ENCODE measurements at places on chromosomes 6 and 20.

DNA sequence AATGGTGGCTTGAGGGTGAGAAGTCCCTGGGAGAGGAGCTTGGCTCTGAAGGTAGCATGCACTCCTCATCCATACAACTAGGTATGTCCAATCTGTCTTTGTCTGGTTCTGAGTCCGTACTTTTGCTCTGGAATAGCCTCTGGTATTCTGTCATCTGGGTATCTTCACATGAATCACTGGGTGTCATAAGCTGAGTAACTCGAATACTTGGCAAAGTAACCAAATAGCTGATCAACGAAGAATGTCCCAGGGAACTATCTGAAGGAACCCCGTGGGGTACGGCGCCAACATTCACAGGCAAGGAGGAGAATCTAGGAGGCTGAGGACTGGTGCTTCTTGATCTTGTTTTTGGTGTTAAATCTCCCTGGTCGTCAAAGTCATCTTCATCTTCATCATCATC, 184.8 kb downstream of the HIVEP2 start:
- DNase-seq, result no peak

- DNase-seq, result no peak
Measured at GRCh38 chr6:1614448-1615150, 4.9 kb downstream of the FOXC1 start.

- no peak for DNase-seq
Measured at GRCh38 chr6:131054392-131055250, 8.4 kb downstream of the EPB41L2 start.

DNA sequence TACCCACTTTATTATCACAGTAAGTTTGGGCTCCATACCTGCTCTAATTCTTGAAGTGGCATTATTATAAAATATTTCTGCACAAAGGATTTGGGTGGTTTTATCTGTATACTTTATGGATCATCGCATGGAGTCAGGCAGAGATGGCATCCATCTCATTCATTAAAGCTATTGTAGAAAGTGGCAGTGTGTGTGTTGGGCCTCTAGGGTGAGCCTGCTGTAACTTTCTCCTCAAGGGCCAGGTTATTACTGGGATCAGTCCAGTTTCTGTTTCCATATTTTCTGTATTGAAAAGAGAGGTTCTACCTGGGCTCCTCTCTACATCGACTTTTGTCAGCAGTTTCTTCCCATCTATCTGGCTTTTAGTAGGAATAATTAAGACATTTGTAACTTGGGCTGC, 511.1 kb downstream of the MMUT start:
- DNase-seq, result no peak

- DNase-seq, result no peak
Measured at GRCh38 chr6:75268121-75268987, 16.2 kb downstream of the TMEM30A start.

GRCh38 chr6:163960128-163960527, 545.6 kb downstream of the QKI start:
- DNase-seq, result no peak

GRCh38 chr6:82571455-82571854, 207.8 kb downstream of the TPBG start:
- no peak for DNase-seq

DNA sequence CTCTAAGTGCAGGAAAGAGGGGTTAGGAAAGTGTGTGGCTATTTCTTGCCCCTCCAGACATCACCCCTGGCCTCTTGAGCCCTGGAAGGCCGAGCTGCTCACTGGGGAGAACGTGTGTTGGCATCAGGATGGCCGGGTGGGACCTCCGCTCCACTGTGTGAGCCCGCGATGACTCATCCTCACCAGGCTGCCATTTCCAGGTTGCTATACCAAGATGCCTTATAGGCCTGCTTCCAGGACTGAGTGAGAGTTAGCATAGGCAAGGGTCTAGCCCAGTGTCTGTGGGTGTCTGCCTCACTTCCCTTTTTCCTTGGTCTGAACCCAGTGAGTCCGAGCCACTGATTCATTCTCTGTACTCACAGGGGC, 105.0 kb downstream of the MRPL14 start:
- no peak for DNase-seq

GRCh38 chr20:52895235-52895634, 76.9 kb upstream of the TSHZ2 start:
- no peak for DNase-seq

DNA sequence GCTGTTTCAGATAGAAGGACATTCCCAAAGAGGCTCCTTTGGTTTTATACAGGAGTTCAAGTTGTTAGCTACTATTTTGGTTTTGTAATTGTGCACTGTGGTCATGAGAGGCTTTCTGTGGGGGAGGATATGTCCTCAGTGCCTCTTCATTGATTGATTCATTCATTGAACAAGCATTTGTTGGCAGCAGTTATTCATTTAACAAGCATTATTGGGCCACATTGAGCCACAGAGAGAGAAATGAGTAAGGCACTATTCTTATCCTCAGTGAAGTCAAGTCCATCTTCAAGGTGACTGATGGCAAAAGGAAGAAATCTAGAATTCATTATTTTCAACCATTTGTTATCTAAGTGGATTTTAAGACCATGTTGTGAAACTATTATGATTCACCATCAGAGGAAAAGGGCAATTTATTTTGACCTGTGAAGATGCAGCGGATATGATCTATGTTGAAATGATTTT, 697.2 kb upstream of the CITED2 start:
- no peak for DNase-seq

- DNase-seq, result no peak
Measured at GRCh38 chr20:62965363-62965771, 12.9 kb downstream of the SLC17A9 start.

DNA sequence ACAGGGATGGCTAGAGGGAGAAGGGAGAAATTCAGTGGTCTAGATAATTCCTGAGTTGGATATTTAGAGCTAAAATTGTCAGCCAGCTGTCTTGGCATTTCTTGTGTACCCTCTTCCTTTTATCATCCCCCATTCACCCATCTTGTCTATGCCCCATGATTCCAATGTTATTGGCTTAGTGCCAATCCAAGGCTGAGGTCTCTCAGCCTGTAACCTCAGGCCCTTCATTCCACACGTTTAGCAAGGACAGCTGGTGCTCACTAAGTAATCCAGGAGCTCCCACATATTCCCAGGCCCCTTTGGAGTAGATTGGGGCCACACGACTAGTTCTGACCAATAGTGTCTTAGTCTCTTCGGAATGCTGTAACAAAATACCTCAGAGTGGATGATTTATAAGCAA, 112.4 kb upstream of the ATXN1 start:
- no peak for DNase-seq

DNA sequence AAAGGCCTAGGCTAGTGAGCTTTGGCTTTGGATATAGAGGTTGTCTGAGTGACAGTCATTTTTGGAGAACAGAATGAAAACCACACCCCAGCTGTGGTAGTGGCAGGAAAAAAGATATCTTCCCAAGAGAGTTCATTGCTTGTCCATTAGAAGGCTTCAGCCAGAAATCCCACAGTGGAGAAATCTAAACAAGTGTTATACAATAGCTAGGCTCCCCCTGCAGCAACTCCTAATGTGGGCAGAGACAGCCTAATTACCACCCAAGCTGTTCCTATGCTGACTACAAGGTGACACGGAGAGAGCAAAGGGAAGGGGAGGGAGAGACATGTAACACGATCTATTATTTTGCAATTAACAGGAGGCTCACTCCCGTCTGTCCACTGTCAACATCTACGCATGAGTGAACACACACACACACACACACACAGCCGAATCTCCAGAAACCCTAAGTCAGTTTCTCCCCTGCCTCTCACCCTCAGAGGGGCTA, 147.5 kb upstream of the TCF21 start:
- no peak for DNase-seq

DNA sequence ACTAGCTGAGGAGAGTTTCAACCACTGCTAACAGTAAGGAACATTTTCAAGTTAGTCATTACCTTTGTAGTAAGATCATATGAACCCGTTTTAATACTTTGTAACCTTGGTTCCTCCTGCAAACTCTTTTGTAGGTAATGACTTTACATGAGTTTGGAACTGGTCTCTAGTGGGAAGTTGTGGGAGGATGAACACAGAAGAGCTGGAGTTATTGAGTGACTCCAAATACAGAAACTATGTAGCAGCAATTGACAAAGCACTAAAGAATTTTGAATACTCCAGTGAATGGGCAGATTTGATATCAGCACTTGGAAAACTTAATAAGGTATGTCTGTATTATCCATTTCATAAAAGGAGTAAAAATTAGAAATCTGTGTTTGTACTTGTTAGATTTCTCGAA, 29.3 kb downstream of the DOP1A start:
- no peak for DNase-seq

GRCh38 chr6:98787961-98788360, 46.4 kb upstream of the POU3F2 start:
- no peak for DNase-seq

- DNase-seq, result peak; percentile 66
Measured at GRCh38 chr6:142945049-142945445, at the start of gene HIVEP2. HIVEP2 (minus strand) TSS chr6:142945176; CDS start chr6:142774738, 170,438 bp downstream.

DNA sequence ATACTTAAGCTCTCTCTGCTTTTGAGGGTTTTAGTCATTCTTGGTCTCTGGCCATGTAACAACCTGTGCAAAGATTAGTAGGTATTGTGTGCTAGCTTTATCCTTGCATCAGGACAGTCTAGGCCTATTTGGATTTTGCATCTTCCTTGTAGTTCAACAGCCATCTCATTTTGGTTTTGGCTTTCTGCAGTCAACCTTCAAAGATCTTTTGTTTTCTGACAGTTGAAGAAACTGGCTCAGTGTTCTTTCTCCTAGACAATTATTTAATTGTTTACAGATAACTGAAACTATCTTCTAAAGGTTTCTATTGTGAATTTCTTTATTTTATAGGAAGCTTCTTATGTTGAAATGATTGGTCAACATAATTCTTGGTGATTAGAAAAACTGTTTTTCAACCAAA, 307.5 kb downstream of the CDKAL1 start:
- DNase-seq, result no peak

DNA sequence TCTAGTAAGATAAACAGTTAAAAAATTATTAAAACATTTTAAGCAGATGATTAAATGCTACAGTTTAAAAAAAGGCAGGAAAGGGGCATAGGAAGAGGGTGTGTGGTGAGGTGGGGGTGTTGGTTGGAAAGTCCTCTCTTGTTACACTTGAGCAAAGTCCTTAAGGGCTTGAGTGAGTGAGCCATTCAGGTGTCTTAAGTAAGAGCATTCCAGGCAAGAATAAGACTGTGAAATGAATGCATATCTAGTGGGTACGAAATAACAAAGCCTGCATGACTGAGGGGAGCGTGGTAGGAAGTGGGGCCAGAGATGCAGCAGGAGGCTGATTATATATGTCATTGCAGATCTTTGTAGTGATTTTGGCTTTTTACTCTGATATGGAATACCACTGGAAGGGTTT, 5.1 kb downstream of the CDKAL1 start:
- no peak for DNase-seq

DNA sequence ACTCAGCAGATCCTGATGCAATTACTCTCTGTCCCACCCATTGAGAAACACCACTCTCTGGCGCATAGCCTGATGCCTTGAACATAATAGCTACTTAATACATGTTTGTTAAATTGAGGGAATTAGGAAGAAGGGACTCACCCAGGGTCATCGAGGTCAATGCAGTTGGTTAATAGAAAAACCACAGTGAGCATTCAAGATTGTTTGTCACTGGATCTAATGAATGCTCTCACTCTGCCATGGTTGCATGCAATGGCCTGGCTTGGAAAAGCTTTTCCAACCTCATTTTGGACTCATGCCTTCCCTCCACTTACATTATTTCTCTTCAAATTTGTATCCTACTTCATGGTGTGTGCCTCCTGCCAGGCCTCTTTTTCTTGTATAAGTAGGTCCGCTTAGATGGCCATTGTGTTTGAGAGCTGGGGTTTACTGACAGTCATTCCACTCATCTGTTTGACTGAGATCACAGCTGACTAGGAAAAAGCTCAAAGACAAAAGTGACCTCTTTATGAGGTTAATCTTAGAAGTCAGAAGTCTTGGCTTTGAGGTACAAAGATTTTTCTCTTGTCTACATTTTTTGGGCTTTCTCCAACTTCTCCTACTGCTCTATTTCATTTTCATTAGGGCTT, 154.8 kb upstream of the RAB32 start:
- DNase-seq, result no peak

- peak; percentile 42 for DNase-seq
Measured at GRCh38 chr20:9467995-9468394, 46.4 kb upstream of the LAMP5 start.

DNA sequence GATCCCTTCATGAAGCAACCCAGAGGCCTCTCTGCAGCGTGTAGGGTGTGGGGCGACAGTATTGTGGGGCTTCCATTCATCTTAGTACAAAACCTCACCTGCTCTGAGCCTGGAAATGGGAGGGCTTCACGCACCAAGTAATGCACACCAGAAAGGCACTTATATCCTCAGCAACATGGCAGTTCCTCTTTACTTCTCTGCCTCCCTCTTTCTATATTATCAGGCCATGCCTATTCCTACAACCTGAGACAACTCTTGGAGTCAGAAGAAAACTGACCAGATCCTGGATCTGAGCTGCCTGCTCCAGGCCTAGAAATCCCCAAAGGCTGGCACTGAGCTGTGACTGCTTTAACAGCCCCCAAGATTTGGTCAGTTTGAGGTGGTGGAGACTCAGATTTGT, 7.6 kb upstream of the ZNF76 start:
- no peak for DNase-seq

DNA sequence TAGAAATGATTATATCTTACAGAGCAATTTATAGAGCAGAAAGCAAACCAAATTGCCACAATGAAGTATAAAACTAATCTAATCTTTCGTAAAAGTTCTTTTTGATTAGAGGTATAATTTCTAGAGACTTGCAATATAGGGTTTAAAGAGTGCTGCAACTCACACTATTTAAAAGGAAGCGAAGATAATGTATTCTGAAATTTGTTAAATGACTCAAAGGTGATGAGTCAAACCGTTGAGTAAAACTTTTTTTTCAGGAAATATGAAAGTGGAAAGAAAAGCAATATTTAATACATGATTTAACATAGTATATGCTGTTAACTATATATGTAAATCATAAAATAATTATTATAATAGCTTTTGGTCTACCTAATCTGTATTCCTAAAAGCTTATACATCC, 133.6 kb downstream of the SYNE1 start:
- no peak for DNase-seq

- no peak for DNase-seq
Measured at GRCh38 chr6:80425089-80425823, 318.8 kb downstream of the BCKDHB start.

GRCh38 chr20:33291830-33292355, 8.9 kb downstream of the BPIFB1 start:
- DNase-seq, result peak; percentile 28

GRCh38 chr6:20655317-20655716, 121.1 kb downstream of the CDKAL1 start:
- DNase-seq, result no peak

GRCh38 chr20:56342783-56343182, 16.0 kb upstream of the FAM210B start:
- no peak for DNase-seq

DNA sequence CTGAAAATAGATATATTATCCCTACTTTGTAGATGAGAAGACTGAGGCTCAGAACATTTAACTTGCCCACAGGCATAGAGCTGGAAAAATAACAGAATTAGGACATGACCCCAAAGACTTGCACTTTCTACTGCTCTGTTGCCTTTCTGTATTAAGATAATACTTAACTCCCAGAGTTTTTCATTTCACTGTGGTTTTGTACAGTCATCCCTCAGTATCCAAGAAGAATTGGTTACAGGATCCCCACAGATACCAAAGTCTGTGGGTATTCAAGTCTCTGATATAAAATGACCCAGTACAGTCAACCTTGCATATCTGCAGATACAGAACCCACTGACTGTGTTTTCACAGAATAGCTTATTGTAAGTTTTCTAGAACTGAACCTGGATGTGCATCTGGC, 16.8 kb downstream of the MRS2 start:
- DNase-seq, result no peak

- no peak for DNase-seq
Measured at GRCh38 chr20:40967700-40968099, 60.9 kb upstream of the TOP1 start.

Data from MM.1S (cell line).